ENCODE measurements at places on chromosomes 16 and 17.

DNA sequence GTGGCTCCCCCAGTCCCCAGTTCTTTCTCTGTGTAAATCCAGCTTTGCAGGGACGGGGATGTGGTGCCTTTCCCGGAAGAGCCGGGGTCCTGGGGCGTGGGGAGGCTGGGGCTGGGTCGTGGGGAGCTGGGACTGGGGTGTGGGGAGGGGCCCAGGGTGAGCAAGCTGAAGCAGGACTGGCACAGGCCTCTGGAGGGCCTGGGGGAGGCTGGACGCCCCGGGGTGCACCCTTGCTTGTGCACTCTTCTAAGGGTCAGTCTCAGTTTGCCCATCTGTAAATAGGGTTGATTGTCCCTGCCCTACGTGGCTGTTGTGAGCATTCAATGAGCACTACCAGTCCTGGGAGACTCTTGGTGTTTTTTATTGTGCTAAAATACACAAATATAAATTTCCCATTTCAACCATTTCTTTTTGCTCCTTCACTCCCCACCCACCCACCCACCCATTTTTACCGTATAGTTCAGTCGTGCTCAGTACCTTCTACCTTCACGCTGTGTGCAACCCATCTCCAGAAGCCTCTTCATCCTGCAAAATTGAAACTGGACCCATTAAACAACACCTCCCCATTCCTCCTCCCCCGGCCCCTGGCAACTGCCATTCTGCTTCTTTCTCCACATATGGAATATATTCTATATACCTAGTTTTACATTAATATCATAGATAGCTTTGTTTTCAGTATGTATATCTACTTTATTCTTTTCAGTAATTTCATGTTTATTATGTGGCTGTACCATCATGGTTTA is 7.8 kb upstream of the TBC1D3B start:
- DNase-seq, result no peak

- DNase-seq, result no peak
Measured at GRCh38 chr17:68906638-68907037, 48.6 kb downstream of the ABCA8 start.

GRCh38 chr17:40072735-40073346 is 10.1 kb downstream of the THRA start:
- no peak for DNase-seq

DNA sequence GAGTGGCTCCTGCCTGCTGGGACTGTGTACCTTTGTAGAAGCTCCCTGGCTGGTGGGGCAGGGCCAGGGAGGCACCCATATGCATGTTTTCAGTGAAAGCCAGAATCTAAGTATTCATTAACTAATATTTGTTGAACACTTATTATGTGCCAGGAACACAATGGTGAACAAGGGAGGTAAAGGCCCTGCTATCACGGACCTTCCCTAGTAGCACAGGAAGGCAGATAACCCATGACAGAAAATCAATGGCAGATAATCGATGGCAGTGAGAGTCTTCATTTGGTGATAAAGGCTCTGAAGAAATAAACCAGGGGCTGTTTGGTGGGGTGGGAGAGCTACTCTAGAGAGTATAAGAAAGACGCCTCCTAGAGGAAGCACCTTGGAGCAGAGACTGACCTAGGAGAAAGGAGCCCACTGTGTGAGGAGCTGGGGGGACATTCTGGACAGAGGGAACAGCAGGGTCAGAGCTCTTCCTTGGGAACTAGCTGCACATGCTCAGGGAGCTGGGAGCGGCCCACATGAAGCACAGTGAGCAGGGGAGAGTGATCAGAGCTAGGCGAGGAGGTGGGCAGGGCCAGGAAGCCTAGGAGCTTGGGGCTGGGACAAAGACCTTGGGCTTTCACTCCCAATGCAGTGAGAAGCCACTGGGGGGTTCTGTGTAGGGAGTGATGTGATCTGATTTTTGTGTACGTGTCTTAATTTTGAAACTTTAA is 78.5 kb downstream of the SPECC1 start:
- DNase-seq, result no peak

DNA sequence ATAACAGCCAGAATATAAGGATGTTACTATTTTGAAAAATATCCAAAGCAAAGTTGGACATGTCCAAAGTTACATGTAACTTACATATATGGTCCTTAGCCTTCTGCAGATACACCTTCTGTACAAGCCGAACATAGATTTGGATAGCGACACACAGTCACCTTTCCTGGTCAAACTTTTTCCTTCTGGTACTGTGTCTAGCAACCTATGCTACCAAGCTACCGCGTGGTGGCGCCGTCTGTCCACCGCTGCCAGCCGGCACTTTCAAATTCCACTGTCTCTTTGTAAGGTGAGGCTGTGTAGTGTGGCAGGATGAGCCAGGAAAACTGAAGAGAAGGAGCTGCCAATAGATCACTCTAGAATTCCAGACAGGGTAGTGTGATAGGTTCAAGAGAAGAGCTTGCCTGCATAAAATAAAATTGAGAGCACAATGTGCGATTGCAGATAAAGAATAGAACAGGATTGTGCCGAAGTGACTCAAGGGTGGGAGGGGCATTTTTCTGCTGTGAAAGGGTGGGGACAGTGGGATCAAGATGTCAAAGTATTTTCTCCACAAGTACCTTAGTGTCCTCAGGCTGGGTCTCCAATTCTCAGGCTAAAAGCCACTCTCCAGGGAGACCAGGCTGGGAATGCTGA is 366.9 kb downstream of the SLC39A11 start:
- no peak for DNase-seq

DNA sequence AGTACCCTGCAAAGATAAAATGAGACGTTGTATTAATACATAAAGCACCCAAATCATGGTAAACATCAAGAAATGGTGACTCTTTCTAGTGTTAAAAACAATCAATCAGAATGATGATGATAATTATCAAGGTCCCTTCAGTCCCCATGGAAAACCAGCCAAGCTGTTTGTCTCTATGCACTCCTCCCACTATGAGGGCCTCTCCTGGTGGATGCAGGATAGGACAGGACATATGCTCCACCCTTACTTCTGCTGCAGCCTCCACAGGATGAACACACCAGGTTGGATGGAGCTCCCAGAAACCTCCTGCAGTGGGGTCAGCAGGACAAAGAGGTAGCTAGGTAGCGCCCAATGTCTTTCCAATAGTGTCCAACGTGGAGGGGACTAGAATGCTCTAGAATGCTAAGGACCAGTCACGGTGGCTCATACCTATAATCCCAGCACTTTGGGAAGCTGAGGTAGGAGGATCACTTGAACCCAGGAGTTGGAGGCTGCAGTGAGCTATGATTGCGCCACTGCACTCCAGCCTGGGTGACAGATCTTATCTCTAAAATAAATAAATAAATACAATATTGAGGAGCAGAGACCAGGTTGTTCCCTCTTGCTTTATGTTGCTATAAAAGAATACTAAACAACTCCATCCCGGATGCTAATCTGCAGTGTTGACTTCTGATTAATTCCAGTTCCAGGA is 9.9 kb upstream of the KDM8 start:
- no peak for DNase-seq

DNA sequence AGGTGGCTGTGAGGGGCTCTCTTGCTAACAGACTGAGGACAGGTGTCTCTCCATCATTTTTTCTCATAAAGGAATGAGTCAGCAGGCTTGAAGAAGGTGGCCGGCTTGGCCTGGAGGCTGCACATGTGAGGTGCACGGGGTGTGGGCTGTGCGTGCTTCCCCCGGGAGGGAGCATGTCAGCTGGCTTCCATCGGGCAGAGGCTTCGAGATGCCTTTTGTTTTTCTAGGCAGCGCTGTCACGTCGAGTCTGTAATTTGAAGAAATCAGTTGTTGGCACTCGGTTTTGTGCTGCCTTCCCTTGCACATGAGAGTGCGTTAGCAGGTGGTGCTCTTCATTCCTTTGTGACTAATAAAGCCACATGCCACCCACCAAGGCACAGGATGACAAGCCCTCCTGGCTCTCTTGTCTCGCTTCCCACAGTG is 89.7 kb downstream of the NPIPB11 start:
- DNase-seq, result no peak

Data from esophagus squamous epithelium (tissue), 5 donors.